Fibroblast of skin of right quadriceps (primary cell): ENCODE measurements at places on chromosomes 7 and 10.
A peak's percentile ranks its signal among the peaks of the same experiment; 100 is the strongest.

DNA sequence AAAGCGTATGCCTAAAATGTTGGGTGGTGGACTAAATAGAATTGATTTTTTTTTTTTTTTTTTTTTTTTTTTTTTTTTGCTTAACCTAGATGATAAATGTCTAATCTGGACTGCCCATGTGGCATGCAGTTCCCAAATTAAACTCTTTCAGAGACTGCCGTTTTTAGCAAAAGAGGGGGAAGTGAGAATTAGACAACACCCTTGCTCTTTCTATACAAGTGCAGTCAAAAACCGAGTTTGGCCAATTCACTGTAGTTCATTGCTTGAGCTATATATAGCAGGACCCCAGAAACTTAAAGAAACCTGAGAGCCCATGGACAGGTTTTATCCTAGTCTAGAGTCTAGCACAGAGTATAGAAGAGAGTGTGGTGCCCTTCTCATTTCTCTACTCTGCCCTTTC is 141.9 kb downstream of the GRM3 start:
- no peak for DNase-seq

DNA sequence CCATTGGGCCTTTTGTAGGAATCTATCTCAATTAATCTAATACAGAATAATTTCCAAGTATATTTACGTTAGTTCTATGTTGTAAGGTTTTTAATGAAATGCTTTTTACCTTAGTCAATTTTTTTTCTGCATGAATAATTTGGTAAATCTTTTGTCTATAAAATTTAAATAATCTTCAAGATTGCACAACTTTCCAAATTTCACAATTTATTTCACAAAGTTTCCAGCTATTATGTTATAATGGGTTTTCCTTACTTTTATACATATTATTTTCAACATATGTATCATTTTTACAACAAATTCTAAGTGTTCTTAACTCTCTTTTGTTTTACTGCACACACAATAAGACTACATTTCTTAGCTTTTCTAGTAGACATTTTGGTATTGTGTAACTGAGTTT is 470.7 kb downstream of the ETV1 start:
- DNase-seq: no peak

GRCh38 chr7:144164784-144165183 is 18.5 kb upstream of the CTAGE4 start:
- DNase-seq: no peak

- peak; percentile 5 for DNase-seq
These were observed 78.3 kb downstream of the LRRC17 start for GRCh38 chr7:102991077-102991539.

DNA sequence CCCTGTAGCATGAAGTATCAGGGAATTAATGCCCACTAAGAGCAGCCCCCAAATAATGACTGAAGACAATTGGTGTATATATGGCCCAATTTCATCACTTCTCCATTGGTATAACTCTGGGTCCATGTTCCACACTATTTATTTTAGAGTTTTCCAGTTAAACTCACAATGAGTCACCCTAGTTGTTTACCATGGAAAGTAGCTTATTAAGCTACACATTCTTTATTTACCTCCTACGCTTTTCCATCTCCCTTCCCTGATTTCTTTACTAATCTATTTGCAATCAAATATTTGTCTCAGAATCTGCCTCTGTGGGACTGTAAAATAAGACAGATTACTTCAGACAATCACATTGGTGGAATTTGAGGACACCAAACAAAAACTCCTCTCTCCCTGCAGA is 655.6 kb downstream of the SORCS1 start:
- no peak for DNase-seq

DNA sequence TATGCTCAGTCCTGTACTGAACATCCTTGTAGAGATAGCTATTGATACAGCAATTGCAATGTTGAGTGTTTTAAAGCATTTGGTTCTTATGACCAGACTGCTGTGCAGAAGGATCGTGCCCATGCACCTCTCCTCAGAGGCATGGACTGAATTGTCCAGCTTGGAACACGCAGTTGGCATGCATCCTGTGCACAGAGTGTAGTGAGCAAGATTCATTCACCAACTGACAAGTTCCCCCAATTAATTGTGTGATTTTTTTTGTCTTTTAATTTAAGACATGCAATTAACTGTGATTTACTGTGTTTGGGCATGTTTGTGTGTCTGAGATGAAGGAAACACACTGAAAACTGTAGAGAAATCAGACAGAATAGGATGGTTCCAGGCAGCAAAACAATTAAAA is 323.7 kb downstream of the CDK14 start:
- DNase-seq: no peak

DNA sequence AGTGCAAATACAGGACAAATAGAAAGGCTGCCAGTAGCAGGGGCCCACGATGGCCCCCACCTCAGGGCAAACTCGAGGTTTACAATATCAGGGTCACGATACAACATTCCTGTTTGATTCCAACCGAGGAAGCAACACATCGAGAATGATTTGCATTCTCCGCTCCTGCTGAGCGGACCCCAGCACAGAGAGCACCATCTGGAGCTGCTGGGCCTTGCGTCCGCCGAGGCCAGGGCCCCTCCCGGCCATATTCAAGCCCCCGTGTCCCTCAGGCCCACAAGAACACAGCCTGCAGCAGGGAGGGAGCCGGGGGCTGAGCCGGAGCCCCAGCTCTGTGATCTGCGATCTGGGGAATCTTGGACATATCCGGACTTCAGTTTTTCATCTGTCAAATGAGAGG is 84.3 kb downstream of the PRKAG2 start:
- no peak for DNase-seq

DNA sequence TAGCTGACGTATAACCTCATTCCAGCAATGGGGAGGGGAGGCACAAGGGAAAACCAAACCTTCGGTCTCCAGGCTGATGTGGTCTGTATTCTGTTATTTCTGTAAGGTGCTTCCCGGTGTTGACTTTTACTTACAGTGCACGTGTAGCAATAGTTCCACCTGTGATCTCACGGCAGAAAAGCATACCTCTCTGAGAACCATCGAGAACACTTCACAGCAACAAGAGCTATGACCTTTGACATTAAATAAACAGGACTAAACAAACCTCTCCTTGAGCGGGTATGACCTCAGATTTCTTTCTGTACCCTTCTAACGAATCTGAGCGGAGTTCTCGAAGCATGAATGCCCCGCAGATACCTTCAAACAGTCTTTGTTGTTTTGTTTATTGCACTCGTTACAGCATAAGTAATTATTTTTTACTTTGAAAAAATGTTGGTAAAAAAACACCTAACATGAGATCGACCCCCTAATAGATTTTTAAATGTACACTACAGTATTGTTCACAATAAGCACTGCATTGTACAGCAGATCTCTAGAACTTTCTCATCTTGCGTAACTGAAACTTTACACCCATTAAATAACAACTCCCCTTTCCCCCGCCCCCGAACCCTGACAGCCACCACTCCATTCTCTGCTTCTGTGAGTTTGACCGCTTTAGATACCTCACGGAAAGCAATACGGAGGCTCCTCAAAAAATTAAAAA is 282.3 kb downstream of the GATA3 start:
- no peak for DNase-seq

GRCh38 chr10:13628661-13629060 is 41.9 kb downstream of the PRPF18 start:
- DNase-seq: no peak

DNA sequence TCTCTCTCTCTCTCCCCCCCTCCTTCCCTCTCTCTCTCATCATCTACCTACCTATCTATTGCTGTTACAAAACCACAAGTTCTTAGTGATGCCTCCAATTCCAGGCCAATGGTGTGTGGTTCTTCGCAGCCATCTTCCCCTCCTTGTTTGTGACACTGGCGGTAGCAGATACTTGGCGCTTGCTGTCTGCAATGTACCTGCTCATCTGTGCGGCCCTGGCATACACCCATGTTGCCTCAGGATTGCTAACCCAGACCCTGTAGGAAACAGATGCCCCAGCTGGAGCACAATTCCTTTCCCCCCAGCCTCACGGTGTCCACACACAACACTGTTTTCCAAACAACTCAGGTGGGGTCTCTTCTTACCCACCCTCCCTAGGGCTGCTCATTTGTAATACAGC is 13.6 kb upstream of the DPYSL4 start:
- no peak for DNase-seq

GRCh38 chr7:114663502-114663901 is 248.9 kb downstream of the FOXP2 start:
- DNase-seq: peak; percentile 34

DNA sequence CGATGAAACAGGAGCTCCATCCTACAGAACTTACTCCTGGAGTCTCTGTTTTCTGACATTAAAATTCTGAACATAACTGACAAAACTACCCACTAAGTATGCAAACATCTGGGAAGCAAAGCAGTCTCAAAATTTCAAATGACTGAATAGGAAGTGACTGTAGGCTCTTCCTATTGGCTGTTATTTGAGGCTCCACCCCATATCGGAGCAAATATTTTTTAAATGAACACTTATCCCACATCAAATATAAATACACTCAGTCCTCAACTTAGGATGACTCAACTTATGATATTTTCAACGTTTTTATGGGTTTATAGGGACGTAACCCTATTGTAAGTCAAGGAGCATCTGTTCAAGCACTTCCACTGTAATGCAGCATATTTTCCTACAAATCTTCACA is 8.8 kb downstream of the HSPA12A start:
- DNase-seq: peak; percentile 71
